ENCODE measurements at places on chromosomes 2 and 18.
A peak's percentile ranks its signal among the peaks of the same experiment; 100 is the strongest.

DNA sequence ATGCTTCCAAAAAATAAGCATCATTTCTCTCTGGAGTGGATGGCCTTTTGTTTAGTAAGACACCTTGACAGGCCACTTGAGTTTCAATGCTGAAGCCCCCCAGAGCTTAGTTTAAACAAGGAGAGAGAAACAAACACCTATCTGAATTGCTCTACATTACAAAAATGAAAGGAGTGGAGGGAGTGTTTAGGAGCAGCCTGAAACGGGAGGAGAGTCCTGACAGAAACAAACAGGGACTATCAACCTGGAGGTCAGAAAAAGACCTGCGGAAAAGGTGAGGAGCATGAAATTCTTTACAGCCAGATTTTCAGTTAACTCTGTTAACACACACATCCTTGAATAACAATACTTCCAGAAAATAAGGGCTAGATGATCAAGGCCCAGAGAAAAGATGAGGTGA, 126.2 kb downstream of the NR4A2 start:
- no peak for DNase-seq

DNA sequence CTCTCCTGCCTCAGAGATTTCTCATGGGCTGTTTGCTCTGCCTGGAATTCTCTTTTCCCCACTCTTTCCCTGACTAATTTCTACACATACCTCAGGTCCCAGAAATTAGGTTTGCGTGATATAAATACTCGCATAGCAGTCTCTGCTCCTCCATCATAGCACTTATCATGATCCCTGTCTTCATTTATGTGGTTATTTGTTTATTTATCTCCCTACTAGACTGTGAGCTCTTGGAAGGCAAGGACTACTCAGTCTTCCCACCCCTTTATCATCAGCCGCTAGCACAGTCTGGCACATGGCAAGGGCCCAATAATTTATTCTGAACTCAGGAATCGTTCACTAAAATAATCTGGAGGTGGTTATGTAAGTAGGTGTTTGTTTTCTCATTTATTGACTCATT, 79.3 kb downstream of the ADCYAP1 start:
- no peak for DNase-seq

DNA sequence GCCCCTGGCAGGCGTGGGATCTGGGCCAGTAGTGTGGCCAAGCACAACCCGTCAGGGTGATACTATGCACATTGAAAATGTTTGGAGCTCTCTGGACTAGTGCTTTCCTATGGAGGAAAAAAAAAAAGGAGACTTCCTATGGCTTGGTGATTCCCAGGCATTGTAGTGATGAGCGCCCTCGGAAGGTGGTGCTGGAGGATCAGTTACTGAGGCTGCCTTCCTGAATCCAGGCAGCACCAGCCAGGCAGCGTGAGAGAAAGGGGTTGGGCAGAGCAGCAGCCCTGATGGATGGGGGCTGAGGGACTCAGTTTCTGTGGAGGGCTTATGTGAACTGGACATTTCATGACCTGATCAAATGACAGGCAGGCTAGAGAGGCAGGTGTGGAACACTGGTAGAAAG, 70.9 kb downstream of the CHRNA1 start:
- DNase-seq = no peak

GRCh38 chr2:9001229-9001628, 2.3 kb downstream of the MBOAT2 start:
- DNase-seq = no peak

DNA sequence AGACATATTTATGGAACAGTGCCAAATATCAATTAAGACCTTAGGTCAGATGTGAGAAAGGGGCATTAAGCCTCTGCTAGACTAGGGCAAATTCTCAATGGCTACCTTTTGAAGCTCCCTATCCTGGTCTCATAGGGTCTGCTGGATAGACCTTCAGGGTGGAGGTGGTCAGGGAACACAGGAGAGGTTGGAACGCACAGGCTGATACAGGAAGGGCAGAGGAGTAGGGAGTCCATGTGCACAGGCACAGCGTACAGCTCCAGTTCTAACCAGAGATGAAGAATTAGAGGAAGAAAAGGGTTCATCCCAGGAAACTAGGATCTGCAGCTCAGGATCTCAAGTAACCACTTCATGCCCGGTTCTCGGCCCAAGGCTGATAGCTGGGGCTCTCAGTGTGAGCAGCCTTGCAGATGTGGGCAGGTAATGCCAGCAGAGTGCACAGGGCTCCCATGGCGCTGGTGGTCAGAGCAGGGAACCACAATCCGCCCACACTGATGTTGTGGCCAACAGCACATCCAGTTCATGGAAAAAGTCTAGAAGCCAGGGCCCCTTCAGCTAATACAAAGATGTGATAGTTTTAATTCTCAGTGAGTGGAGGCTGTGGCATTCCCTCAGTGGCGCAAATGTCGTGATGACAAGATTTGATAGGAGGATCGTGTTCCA, 3.4 kb upstream of the EVA1A start:
- DNase-seq = no peak

- DNase-seq = no peak
Measured at GRCh38 chr18:69757733-69758132, 189.9 kb downstream of the CD226 start.

DNA sequence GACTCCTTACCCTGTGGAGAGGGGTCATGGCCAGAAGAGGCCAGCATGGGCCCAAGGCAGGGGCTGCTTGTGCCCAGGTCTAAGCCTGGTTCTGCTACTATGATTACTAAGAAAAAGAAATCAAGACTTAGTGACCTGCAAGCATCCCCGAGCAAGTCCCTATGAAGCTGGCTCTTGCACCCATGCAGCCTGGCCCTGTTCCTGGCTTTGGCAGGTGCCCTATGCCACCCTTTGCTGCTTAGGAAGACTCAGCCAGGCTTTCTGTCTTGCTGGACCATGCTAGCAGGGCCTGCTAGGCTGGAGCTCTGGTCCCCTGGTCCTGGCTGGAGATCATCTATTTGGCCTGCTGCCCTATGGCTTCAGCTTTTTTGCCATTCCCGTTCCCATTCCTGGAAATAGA, 309.4 kb upstream of the EPAS1 start:
- DNase-seq = no peak

GRCh38 chr2:130346041-130346740, 3.5 kb downstream of the IMP4 start:
- DNase-seq = no peak

- no peak for DNase-seq
Measured at GRCh38 chr2:70133491-70134322, 46.4 kb downstream of the PCBP1 start.

- no peak for DNase-seq
Measured at GRCh38 chr2:178106053-178106452, 6.2 kb upstream of the RBM45 start.

GRCh38 chr18:31701744-31702143, 17.4 kb upstream of the B4GALT6 start:
- no peak for DNase-seq

DNA sequence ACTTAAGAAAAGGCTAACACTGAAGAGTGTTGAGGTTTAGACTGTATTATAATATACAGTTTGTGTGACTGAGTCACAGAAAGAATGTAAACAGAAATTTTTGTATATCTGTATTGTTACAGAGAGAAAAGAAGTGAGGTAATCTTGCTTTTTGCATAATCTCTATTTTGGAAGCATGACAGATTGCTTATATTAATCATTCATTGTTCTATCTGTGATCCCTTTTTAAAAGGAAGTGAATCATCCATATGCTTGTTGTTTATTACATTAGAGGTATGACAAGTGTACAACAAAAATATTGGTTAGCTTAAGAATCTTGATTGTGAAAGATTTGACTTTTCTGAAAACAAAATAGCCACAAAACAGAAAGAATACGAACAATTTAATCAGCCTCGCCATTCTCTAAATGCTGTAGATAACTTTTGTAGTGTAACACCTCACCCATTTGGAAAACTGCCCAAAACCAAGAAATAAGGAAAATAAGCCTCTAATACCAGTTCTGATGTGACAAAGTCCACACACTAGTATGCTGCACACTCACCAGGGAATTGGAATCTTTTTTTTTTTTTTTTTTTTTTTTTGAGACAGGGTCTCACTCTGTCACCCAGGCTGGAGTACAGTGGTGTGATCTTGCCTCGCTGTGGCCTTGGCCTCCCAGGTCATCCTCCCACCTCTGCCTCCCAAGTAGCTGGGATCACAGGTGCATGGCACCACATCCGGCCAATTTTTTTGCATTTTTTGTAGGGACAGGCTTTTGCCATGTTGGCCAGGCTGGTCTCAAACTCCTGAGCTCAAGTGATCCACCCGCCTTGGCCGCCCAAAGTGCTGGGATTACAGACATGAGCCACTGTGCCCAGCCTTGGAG, 91.5 kb upstream of the LPIN2 start:
- no peak for DNase-seq

- no peak for DNase-seq
Measured at GRCh38 chr2:5042666-5043440, 649.3 kb upstream of the SOX11 start.

DNA sequence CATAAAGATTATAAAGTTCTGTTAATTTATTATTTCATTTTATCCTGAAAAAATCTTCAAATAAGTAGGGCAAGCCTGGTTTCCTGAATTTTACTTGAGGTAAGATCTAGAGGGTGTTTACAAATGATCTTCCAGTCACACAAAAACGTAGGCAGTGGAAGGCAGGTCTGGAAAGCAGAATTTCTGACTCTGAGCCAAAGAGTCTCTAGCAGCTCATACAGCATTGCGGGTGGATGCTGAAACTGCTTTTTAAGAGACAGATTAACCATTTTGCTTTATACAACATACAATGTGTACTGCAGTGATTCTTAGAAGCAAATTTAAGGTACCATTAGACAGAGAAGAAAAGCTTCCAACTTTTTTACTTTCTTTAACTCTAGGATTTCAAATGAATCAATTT, 117.0 kb downstream of the FTCDNL1 start:
- no peak for DNase-seq

DNA sequence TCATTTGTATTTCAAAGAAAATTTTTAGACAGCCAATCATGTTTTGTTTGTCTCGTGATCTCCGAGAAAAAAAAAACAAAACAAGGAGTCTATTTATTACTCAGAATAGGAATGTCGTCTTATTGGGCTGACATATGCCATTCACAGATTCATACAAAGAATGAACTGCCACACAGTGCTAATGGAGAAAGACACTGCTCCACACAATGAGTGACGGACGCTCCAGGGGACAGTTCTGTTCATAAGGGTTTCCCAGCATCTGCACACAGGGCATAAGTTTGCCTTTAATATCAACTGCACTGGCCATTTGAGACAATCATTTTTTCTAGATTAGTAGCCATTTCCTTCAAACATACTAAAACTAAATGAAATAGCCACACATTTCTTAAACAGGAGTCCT, 3.4 kb downstream of the SERTAD2 start:
- DNase-seq = no peak

DNA sequence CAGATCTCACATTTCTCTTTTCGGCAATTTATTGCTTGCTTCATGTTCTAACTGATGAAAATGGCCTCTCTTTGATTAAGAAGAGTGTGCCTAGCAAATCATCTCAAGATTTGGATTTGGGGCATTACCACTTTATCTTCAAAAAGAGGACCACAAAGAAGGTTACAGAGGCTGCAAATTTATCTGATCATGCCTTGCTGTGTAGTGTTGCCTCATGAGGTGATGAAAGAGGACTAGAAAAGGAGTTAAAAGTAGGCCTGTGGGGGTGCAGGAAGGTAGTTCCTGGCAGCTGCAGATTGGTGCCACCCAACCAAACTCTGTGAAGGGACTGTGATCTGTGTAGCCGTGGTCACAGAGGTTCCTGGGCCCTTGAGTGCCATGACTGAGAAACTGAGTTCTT, 69.2 kb downstream of the PRELID3A start:
- DNase-seq = no peak

GRCh38 chr2:46612675-46613074, 133.3 kb downstream of the TMEM247 start:
- DNase-seq = no peak

- DNase-seq = no peak
Measured at GRCh38 chr2:152126664-152127063, 27.8 kb upstream of the CACNB4 start.

GRCh38 chr2:212034841-212035585, 503.6 kb downstream of the ERBB4 start:
- DNase-seq = no peak

DNA sequence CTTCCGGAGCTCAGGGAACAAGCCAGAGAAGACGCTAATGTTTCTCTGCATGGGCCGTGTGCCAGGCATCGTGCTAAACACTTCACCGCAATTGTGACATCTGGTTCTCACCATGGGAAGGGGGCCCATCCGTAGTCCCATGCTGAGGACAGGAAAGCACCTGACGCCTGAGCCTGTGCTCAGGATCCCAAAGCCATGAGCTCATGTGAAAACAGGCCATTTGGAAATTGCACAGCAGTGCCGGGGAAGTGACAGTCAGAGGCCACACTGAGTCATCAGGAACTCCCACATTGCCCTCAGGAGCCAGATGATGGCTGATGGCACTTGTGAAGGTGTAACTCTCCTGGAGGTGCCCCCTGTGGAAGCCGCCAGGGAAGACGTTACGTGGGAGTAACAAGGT, 141.0 kb downstream of the INHBB start:
- DNase-seq = peak; percentile 17

GRCh38 chr18:78994977-78995582, 15.5 kb downstream of the SALL3 start:
- no peak for DNase-seq

DNA sequence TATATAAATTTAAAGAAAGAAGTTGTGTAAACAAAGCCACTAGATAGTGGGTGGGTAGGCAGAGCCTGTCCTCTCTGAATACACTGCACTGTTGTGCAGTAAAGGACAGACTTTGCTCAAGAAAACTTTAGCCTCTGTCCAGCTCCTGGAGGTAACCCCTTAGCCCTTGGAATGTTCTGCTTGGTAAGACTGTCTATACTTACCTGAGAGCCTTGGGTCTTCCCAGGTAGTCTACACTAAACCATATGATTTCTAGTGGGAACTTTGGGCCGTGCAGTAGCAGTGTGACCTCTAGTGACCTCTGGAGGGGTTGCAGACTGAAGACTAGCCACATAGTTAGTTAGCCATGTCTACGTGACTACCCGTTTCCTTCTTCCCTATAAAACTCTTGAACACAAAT, 678.3 kb upstream of the NRXN1 start:
- peak; percentile 6 for DNase-seq

- DNase-seq = no peak
Measured at GRCh38 chr18:8300751-8301410, 308.4 kb upstream of the RAB12 start.

DNA sequence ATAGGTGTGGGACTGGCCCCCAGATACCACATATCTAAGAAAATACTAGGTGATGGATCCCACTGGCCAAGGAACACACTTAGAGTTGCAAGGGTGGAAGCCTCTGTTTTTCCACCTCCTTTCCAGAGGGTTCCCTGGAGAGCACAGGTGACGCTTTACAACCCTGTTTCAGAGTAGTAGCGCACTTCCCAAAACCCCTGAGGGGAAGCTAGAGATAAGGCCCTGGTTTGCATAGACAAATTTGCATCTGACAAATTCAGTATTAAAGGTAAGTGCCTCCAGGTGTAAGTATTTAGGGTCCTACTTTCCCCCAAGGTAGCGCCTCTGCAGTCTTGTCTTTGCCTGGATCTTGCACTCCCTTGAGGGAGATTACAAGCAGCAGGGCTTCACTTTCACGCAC, 474 bp upstream of the CERKL start:
- no peak for DNase-seq

DNA sequence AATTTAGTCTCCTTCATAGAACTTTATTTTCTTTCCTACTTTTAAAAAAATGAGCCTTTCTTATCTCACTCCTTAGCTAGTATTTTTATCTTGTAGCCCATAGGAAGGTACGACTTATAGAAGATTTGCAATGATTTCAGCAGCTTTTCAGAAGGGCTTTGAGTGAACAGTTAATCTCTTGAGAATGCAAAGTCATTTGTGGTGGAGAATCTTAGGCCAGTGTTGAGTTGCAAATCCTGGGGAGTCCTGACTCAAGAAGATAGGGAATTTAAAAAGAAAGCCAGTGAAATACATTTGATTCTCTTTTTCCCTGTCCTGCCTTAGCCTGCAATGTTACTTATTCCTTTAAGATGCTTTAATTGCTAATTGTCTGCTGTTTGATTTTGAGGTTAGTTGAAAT, 33.6 kb downstream of the LYPD6 start:
- DNase-seq = no peak
